ENCODE measurements at places on chromosomes 1 and 21. TPM values are rescaled to one million over a fixed set of nuclear protein-coding genes. Genes with fewer than 3 reads are reported as not detected.

GRCh38 chr1:182766881-182767645 is 22.5 kb upstream of the NPL start:
- DNase-seq: no peak

DNA sequence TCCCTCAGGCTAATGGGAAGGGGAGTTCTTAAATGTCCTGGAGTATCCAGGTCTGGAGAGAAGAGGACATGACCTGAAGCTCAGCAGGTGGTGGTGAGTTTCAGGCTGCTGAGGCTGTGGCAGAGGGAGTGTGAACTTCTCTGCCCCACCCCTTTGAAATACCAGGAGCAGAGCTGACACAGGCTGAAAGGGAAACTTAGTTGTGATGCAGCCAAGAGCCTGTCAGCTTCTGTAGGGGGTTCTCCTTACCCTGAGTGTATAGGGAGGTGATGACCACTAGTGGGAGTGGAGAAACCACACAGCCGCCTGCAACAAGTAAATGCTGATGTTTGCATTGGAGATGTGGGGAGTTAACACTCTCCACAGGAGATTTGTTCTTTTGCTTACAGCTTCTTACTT is 152.3 kb downstream of the FCRL5 start:
- DNase-seq: no peak

DNA sequence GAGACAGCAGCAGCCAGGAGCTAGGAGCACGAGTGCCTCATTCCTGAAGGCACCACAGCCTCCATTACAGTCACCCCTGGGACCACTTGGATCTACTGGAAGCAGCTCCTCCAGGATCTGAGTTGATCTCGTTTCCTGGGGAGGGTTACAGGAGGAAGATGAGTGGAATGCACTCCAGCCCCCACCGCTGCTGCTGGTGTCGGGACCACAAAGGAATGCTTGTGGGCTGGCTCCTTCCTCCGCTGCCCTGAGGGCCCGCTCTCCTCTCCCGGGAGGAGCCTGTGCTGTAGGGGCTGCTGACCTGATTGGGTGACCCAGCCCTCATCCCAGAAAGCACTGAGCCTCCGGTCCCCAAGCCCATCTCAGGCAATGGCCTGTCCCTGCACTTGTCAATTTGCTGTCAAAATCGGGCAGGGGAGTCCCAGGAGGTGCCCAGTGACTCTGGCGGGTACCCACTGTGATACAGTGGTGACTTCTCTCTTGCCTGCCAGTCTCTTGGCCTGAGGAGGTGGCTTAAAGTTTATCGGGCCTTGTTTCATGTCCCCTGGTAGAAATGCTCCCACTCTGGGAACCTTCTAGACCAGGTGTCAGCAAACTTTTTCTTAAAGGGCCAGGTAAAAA is 23.1 kb downstream of the IL10RB start:
- no peak for DNase-seq

- no peak for DNase-seq
These were observed 1.3 kb downstream of the AMIGO1 start for GRCh38 chr1:109508001-109508872.

The SGIP1 gene
- polyA plus RNA-seq: not detected

The RHOU gene
- not detected for polyA plus RNA-seq

Data from naive B cell (primary cell).